Fibroblast of lung (primary cell): ENCODE measurements at places on chromosomes 4 and X. TPM values are rescaled to one million over a fixed set of nuclear protein-coding genes. Genes with fewer than 3 reads are reported as not detected.
A peak's percentile ranks its signal among the peaks of the same experiment; 100 is the strongest.

DNA sequence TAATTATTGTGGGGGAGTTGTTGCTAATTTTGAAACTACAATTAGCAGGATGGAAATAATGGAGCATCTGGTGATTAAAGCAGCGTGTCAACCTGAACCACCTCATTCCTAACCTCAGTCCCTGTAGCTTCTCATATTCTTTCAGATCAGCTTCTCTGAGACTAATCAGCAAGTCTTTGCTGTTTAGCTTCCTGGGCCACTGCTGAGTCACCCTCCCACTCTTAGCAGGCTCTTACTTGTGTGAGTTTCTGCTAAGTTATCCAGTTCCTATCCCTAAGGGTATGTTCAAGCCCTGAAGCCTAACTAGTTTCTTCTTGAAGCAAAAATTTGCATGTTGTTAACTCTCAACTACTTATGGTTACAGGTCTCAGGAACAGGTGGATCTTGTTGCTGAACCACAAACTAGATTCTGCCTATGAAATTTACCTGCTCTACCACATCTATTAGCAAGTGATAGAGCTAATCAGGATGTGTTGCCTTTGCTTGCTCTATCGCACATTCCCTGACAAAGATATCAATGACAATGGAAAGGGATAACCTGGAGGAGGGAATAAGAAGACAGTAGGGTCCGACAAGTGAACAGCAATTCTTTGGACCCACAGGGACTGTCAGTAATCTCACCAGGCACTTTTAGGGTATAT lies 134.2 kb downstream of the EIF4E start:
- peaks cover 2% of the 10 kb centered on the region for H3K27me3 ChIP-seq
- no peaks in the 10 kb centered on the region for H3K4me1 ChIP-seq
- no peak overlapping the region for H3K27ac ChIP-seq
- H3K4me3 ChIP-seq = no peak overlapping the region
- DNase-seq = no peak

The PAGE1 gene
- not detected in 2 replicates for total RNA-seq

DNA sequence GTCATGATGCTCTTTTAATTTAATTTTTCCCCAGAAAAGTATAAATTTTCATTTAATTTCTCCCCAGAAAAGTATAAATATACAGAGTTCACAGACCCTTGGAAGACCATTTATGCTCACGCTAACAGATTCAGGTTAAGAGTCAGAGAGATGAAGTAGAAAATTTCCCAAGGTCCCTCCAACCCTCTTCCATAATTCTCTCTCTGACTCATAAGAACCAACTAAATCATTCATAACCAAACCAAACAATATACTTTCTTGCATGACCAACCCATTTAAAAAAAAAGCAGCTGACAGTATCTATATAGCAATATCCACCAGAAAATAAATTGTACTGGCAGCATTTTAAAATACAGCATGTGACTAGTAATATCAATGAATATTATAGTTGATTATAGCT lies 3.9 kb downstream of the KLHL8 start:
- H3K4me3 ChIP-seq = no peak overlapping the region
- DNase-seq = no peak
- H3K27ac ChIP-seq = no peak overlapping the region
- no peaks in the 10 kb centered on the region for H3K27me3 ChIP-seq
- no peaks in the 10 kb centered on the region for H3K36me3 ChIP-seq

DNA sequence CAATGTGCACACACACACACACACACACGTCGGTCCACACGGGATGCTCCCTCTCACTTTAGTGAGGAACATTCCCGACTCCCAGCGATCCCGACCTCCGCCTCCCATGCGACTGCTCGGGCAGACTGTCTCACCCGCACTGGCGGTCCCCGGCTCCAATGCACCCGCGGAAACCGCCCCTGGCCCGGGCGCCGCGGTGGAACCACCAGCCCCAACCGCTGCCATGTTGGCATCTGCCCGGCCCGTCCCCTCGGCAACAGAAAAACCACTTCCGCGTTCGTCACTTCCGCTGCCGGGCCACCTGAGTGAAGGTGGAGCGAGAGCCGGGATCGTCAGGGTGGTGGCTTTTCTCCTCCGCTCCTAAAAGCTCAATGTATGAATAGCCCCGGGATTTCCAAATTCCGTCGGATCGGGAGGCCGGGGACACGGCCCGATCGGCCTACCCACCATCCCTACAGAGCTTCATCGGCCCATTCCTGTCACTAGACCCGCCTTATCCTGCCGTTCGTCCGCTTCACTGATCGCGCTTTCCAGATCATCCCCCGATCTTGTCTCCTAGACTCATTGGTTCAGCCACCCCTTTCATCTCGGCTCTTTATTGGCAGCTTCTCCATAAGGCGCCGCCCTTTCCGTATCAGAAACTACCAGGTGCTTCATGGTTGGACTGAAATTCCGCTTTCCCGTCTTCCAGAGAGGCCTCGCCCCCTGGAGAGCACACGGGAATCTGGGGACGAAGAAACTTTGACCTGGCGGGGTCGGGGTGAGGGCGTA lies at the start of gene SLC35A2:
TSS of gene SLC35A2 (minus strand) at position 235 of the 771 bp plus-strand sequence. CDS start at position 225, 10 bp downstream.
- no peaks in the 10 kb centered on the region for H3K4me1 ChIP-seq
- peak within 1 kb of the TSS; percentile 93 for H3K27ac ChIP-seq
- peak within 1 kb of the TSS; percentile 76 for H3K4me3 ChIP-seq
- H3K27me3 ChIP-seq = no peaks in the 10 kb centered on the region
- DNase-seq = peak; percentile 77

DNA sequence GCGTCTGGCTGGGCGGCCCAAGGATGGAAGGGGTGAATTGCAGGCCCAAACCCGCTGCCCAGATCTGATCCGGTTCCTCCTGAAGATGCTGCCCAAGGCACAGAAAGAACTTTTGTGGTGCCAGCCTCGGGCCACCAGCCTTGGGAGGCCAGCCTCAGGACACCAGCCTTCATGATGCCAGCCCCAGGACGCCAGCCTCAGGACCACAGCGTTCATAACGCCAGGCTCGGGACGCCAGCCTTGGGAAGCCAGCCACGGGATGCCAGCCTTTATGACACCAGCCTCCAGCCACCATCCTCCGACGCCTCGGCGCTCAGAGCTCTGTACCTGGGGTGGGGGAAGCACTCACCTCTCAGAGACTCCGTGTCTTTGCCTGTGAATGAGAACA lies 107.8 kb downstream of the ADRA2C start:
- H3K36me3 ChIP-seq = no peaks in the 10 kb centered on the region
- H3K27ac ChIP-seq = no peak overlapping the region
- peaks cover 24% of the 10 kb centered on the region for H3K27me3 ChIP-seq
- DNase-seq = no peak
- H3K4me1 ChIP-seq = no peaks in the 10 kb centered on the region

The F8A2 gene
- total RNA-seq = not detected in 2 replicates

- H3K27ac ChIP-seq = no peak overlapping the region
- DNase-seq = peak; percentile 79
- H3K4me3 ChIP-seq = no peak overlapping the region
- H3K27me3 ChIP-seq = no peaks in the 10 kb centered on the region
- no peaks in the 10 kb centered on the region for H3K36me3 ChIP-seq
Measured at GRCh38 chrX:10900585-10901289, 210.4 kb upstream of the HCCS start.

DNA sequence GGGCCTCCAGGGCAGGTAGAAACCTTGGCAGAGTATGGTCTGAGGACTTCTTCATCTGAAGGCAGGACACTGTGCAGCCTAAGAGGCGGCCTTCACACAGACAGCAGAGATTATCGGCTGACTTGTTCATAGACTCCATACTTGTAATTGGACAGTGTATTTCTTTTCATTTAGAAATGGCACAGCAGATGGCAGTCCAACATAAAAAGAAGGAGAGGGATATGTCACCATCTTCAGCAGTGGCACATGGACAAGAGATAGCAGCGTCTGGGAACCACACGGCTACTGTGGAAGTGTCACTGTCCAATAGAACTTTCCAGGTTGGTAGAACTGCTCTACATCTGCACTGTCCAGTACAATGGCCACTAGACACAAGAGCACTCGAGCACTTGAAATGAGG lies 21.7 kb upstream of the GEMIN8 start:
- no peaks in the 10 kb centered on the region for H3K36me3 ChIP-seq
- no peak for DNase-seq
- no peaks in the 10 kb centered on the region for H3K27me3 ChIP-seq
- H3K27ac ChIP-seq = no peak overlapping the region
- H3K4me1 ChIP-seq = no peaks in the 10 kb centered on the region

The FGD1 gene
- 3.3 and 4.5 TPM in 2 replicates for total RNA-seq

The SHISA3 gene
- 0.26 and 0.33 TPM in 2 replicates for total RNA-seq

DNA sequence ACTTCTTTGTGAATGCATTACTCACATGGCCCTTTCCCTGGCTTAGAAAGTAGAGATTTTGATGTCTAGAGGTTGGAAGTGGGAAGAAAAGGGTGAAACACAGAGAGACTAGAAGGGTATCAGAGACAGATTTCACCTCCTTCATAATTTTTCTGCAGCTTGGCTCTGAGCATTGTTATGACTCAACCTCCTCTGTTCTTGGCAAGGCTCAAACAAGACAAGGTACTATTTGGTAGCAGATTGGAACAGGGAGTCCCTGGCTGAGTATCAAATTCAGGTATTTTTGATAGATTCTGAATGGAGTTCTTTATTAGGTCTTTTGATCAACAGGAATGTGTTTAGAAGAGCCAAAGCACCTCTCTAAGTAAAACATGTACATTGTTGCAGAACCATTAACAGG lies 146.3 kb upstream of the CHRDL1 start:
- no peaks in the 10 kb centered on the region for H3K36me3 ChIP-seq
- no peak overlapping the region for H3K4me3 ChIP-seq
- H3K27me3 ChIP-seq = no peaks in the 10 kb centered on the region

- H3K4me3 ChIP-seq = no peak overlapping the region
- no peak for DNase-seq
- H3K36me3 ChIP-seq = no peaks in the 10 kb centered on the region
- H3K27me3 ChIP-seq = no peaks in the 10 kb centered on the region
- peaks cover 2% of the 10 kb centered on the region for H3K4me1 ChIP-seq
Measured at GRCh38 chr4:153543351-153543750, 77.2 kb downstream of the TMEM131L start.
